ENCODE measurements at places on chromosomes 2 and 18.

DNA sequence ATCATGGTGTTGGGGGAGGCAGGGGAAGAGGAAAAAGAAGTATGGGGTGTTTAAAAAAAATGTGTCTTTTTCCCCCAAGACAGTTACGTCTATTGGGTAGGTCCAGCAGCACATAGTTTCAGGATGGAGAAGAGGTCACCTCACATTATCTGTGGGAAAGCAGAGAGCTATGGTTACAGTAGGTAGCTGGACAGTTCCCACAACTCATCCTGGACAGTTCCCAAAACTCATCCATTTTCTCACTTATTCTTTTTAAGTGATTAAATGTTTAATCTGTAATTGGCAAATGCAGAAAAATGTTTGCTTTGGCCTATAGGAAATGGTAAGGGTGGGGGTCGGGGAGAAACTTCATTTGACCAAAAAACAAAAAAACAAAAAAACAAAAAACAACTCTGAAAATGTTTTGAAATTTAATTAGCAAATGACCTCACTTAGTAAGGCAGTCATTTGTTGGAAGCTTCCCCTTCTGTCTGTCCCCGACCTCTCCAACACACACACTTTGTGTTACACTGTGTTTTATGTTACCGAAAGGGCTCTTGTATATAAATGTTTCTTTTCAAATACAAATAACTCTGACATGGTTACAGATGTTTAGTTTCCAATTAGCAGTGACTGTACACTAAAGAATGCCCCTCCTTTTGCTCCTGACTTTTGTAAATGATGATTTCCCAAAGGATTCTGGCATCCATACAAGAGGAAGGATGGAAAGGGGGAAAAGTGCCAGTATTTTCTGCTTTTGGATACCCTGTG lies 173.3 kb upstream of the ZFP36L2 start:
- no peak for DNase-seq
- H3K4me1 ChIP-seq, result peaks cover 23% of the 10 kb centered on the region
- H3K36me3 ChIP-seq, result peaks cover 27% of the 10 kb centered on the region
- H3K27me3 ChIP-seq, result no peaks in the 10 kb centered on the region
- H3K27ac ChIP-seq, result no peak overlapping the region

DNA sequence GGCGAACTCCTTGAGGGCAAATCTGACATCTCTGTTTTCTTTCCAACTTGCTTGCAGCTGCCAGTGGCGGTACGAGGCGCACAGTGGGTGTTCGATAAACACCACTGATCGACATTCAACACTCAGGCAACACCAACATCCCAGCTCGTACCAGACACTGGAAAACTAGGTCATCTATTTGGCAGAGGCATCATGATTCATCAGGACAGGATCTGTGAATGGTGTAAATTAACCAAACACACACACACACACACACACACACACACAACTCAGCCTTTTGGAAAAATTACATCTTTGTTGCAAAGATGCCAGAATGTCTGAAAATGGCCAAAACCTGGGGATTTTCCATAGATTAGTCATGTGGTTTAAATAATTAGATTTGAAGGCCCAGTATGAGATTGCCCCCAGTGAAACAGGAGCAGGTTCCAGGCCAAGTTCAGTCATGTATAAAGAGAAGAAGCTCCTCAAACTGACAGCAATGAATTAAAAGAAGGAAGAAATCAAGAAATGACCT lies 150.5 kb upstream of the NCKAP5 start:
- no peaks in the 10 kb centered on the region for H3K4me1 ChIP-seq
- H3K4me3 ChIP-seq, result no peak overlapping the region
- no peak overlapping the region for H3K27ac ChIP-seq
- no peaks in the 10 kb centered on the region for H3K27me3 ChIP-seq
- no peaks in the 10 kb centered on the region for H3K36me3 ChIP-seq
- no peak for DNase-seq

DNA sequence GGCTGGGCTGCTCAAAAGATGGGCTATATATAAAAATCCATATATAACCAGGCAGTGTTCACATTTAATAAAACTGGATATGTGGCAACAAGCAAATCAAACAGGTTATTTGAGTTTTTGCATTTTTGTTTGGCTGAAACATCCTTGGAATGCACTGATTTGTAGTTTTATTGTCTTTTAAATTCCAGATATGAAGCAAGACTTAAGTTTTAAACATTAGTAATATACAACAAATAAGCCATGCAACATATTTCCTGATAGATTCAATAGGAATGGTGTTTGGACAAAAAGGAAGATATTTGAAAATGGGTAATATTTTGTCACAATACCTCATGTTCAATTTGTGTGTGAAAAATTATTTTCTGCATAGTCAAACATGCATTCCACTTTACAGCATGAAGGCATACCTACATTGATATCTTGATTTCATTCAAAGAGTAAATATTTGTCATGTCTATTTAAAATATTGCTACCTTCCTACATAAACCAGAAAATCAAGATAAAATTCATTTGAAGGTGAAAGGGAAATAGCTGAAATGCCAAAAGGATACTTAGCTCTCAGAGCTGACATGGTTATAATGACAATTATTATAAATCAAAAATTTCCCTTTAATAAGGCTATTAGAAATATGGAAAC lies 132.3 kb upstream of the NETO1 start:
- DNase-seq, result no peak
- no peaks in the 10 kb centered on the region for H3K27me3 ChIP-seq
- no peak overlapping the region for H3K4me3 ChIP-seq
- no peaks in the 10 kb centered on the region for H3K36me3 ChIP-seq
- no peaks in the 10 kb centered on the region for H3K4me1 ChIP-seq

DNA sequence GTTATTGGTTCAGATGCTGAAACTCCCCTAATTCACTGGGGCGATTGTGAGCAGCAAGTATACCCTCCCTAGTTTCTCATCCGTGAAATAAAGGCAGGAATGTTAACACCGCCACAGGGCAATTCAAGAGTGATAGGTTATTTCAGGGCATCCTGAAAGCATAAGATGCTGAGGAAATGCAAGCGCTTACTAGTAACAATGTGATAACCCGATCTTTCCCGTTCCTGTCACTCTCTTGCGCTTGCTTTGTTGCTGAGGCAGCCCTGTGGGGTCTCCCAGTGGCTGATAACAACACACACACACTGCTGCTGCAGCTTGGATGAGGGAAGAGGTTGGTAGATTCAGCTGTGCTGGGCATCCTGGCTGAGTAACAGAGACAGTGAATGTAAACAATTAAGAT lies 259.3 kb downstream of the AGPS start:
- no peaks in the 10 kb centered on the region for H3K4me1 ChIP-seq
- H3K36me3 ChIP-seq, result no peaks in the 10 kb centered on the region
- H3K27ac ChIP-seq, result no peak overlapping the region
- peaks cover 27% of the 10 kb centered on the region for H3K27me3 ChIP-seq
- no peak for DNase-seq

DNA sequence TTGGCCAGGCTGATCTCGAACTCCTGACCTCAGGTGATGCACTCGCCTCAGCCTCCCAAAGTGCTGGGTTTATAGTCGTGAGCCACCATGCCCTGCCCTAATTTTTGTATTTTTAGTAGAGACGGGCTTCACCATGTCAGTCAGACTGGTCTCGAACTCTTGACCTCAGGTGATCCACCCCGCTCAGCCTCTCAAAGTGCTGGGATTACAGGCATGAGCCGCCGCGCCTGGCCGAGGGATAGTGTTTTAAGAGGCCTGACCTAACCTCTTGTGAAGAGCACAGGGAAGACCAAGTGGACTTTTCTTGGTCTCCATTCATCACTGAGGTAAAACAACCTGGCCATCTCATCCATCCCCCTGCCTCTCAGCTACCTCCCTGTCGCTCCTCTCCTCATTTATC lies 29.7 kb downstream of the SIX2 start:
- H3K4me3 ChIP-seq, result no peak overlapping the region
- no peaks in the 10 kb centered on the region for H3K36me3 ChIP-seq
- H3K27ac ChIP-seq, result no peak overlapping the region
- DNase-seq, result no peak
- peaks cover 26% of the 10 kb centered on the region for H3K27me3 ChIP-seq
- H3K4me1 ChIP-seq, result peaks cover 6% of the 10 kb centered on the region

DNA sequence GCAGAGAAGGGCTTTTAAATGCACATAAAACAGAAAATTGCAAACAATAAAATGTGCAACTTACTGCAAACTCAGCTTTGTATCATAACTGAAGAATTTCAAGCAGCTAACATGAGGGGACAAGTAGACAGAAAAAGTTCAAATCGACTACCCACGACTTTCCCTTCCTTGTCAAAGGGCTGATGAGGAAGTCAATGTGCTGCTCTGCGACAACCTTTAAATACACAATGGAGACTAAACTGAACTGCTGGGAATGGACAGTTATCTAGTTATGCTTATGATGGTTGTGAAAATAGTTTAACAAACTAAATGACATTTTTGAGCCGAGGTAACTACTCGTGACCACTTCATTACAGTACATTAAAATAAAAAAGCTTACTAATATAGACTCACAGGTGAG lies 84.1 kb downstream of the INO80D start:
- no peak overlapping the region for H3K4me3 ChIP-seq
- no peaks in the 10 kb centered on the region for H3K4me1 ChIP-seq
- DNase-seq, result no peak
- H3K27me3 ChIP-seq, result no peaks in the 10 kb centered on the region
- H3K27ac ChIP-seq, result no peak overlapping the region
- peaks cover 35% of the 10 kb centered on the region for H3K36me3 ChIP-seq

DNA sequence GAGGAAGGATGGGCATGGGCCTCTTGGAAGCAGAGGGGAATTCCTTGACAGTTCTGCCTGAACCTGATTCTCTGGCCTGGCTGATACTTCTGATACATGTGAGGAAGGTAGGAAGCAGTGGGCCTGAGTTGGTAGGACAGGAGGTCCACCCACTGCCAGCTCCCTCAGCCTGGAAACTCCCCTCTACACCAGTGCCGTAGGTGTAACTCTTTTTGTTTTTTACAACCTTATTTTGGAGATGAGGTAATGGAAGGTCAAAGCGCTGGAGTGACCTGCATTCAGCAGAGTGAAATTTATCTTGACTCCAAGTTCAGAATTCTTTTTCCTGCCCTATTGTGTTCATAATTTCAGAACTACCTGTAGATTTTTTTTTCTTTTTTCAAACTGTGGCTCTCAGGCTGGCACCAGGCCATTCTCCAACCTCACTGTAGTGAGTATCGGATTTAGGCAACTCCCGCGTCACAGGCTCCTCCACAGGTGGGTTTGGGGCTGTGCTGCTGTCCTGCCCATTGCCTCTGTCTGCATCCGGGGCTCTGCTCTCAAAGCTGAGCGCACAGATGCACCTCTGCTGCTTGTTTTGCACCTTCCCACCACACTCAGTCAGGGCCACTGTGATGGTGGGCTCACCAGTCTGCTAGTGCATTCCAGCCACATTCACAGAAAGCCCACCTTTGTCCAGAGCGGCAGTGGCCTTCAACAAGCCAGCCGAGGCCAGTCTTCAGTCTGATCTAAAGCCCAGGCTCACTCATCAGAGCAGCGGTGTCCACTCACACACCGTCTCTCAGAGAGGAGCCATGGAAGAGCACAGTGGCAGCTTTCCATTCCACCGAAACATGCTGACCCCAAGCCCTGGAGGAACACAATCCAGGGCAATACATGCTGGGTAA lies 87.2 kb downstream of the UXS1 start:
- H3K36me3 ChIP-seq, result peaks cover 20% of the 10 kb centered on the region
- DNase-seq, result no peak
- peak overlapping the region; percentile 74 for H3K27ac ChIP-seq

- no peaks in the 10 kb centered on the region for H3K36me3 ChIP-seq
- no peak for DNase-seq
- peaks cover 19% of the 10 kb centered on the region for H3K4me1 ChIP-seq
- no peak overlapping the region for H3K4me3 ChIP-seq
- H3K27ac ChIP-seq, result no peak overlapping the region
Observed at GRCh38 chr2:174771631-174772471, 7.6 kb upstream of the CHRNA1 start.

DNA sequence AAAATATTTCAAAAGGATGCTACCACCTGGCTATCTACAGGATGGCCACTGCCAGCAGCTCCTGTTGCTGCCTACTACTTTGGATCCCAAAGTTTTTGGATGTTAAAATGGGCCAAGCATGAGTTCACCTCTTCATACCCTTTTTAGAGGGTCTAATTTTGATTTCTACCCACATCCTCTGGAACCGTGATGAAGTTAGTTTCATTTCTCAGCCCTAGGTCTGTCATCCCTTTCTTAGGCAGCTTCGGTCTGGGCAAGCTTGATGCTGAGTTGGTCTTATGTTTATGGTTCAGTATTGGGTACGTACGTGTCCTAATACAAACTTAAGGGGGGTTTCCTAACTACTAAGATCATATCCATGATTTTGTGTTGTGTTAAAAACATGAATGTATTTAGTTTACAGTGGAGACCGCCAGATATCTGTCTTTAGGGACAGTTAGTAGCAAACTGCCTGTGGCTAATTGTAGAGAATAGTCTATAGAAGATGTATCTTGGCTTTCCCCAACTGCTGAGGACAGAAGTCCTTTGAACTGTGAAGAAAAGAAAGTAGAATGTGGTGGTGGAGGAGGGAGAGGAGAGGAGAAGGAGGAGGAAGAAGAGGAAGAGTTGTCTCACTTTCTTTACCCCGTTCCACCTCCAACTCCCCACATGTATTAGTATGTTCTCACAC lies 184.9 kb downstream of the UBE2E3 start:
- no peak for DNase-seq
- H3K4me1 ChIP-seq, result peaks cover 60% of the 10 kb centered on the region
- no peaks in the 10 kb centered on the region for H3K27me3 ChIP-seq
- peaks cover 33% of the 10 kb centered on the region for H3K36me3 ChIP-seq

- H3K27me3 ChIP-seq, result peaks cover 2% of the 10 kb centered on the region
- H3K27ac ChIP-seq, result no peak overlapping the region
- H3K36me3 ChIP-seq, result no peaks in the 10 kb centered on the region
- no peaks in the 10 kb centered on the region for H3K4me1 ChIP-seq
- no peak overlapping the region for H3K4me3 ChIP-seq
Observed at GRCh38 chr2:56127010-56127409, 56.8 kb upstream of the CCDC85A start.

- H3K36me3 ChIP-seq, result no peaks in the 10 kb centered on the region
- no peak overlapping the region for H3K27ac ChIP-seq
- no peak for DNase-seq
- H3K4me3 ChIP-seq, result no peak overlapping the region
- no peaks in the 10 kb centered on the region for H3K4me1 ChIP-seq
- no peaks in the 10 kb centered on the region for H3K27me3 ChIP-seq
Observed at GRCh38 chr2:108923736-108924579, 65.1 kb downstream of the EDAR start.

Measured in activated T-helper 1 cell treated with anti-CD3 and anti-CD28 coated beads, Interleukin-12 subunit alpha, Interleukin-12 subunit beta, Interleukin-2, Interleukin-4 antibody, amounts not matched to agents 30 ng/mL and 10 ng/mL and 1 ng/mL, durations not matched to agents 14 hours and 24 hours and 36 hours (primary cell).